ENCODE measurements at places on chromosomes 16 and 17.
A peak's percentile ranks its signal among the peaks of the same experiment; 100 is the strongest.

GRCh38 chr17:78341559-78342448 is 18.1 kb downstream of the SOCS3 start:
- peak; percentile 21 for DNase-seq

- no peak for DNase-seq
Observed at GRCh38 chr16:12268606-12269005, 292.1 kb downstream of the SNX29 start.

DNA sequence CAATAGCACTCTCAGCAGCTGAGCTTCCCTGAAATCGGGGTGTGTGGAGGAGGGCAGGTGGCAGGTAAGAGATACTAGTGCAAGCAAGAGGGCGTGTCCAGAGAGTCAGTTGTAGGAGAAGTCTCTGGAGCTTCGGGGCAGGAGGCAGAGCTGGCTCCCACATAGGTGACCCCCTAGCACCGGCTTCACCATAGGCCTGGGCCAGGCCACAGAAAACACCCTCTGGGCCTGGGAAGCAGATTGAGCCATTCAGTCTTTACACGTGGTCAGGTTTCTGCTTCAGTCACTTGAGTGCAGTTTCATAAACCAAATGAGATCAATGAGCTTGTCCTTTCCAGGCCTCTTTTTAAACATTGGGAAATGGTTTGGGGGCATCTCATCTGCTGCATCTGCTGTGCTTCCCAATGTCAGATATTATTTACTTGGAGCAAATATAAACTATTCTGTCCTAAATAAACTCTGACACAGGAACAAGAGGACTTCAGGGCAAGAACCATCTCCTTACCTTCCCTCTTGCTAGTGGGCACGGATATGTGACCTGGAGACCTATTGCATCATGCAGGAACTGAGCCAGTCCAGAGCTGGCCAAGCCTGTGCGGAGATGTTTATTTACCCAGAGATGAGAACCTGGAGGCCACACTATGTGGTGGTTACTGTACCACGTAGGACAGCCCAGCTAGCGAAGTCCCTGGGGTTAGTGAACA is 16.1 kb downstream of the CCR7 start:
- no peak for DNase-seq

- DNase-seq = no peak
Observed at GRCh38 chr17:76880971-76881370, 12.8 kb downstream of the MGAT5B start.

GRCh38 chr17:42120161-42120769 is 902 bp downstream of the KAT2A start:
- no peak for DNase-seq

GRCh38 chr17:75159196-75160031 is 5.1 kb upstream of the JPT1 start:
- no peak for DNase-seq

DNA sequence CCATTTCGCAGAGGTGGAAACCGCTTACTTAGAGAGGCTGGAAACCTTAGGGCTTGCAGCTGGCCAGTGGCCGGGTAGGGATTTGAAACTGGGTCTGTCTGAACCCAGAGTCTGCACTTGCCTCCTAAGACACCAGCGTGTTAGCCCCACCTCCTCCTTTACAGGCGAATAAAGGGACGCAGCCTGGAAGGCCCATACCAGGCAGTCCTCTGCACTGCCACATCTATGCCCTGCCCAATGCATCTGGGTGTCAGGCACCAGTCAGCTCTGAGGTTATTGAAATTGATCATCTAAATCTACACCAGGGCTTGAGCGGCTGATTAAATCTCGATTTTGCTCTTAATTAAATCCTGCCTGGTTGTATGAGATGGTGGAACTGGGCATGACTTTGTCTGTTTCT is 19.9 kb upstream of the NAGS start:
- DNase-seq = no peak

- DNase-seq = peak; percentile 68
Observed at GRCh38 chr16:4624827-4625559, 367 bp downstream of the MGRN1 start.

- no peak for DNase-seq
Observed at GRCh38 chr17:39364236-39365025, 37.0 kb downstream of the FBXL20 start.

DNA sequence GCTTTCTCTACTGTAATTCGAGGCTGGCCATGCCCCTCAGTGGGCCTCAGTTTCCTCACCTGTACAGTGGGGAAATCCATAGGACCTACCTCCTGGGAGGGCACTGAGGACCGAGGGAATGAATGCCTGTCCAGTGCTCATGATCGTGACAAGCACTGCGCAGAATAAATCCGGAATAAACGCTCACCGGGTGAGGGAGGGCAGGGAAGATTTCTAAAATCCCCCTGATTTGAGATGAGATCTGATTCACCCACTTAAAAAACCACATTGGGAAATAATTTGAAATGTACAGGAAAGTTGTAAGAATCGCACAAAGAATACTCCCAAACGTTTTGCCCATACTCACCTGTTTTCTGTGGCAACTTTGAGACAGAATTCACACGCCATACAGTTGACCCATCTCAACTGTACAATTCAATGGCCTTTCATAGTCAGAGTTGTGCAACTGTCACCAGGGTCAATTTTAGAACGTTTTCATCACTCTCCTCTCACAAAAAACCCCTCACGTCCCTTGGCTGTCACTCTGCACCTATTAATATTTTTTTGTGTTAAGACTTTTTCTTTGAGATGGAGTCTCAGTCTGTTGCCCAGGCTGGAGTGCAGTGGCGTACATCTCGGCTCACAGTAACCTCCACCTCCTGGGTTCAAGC is 49.8 kb downstream of the IRF8 start:
- no peak for DNase-seq

DNA sequence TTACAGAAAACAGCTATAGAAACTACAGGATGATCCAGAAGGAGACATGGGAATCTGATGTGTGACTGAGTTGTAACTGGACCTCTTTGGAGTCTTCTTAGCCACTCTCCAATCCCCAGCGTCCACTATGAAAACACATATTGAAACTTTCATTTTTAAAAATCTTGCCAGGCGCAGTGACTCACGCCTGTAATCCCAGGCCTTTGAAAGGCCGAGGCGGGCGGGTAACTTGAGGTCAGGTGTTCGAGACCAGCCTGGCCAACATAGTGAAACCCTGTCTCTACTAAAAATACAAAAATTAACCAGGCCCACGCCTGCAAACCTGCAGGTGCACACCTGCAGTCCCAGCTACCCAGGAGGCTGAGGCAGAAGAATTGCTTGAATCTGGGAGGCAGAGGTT is 53.3 kb downstream of the HIC1 start:
- DNase-seq = no peak

DNA sequence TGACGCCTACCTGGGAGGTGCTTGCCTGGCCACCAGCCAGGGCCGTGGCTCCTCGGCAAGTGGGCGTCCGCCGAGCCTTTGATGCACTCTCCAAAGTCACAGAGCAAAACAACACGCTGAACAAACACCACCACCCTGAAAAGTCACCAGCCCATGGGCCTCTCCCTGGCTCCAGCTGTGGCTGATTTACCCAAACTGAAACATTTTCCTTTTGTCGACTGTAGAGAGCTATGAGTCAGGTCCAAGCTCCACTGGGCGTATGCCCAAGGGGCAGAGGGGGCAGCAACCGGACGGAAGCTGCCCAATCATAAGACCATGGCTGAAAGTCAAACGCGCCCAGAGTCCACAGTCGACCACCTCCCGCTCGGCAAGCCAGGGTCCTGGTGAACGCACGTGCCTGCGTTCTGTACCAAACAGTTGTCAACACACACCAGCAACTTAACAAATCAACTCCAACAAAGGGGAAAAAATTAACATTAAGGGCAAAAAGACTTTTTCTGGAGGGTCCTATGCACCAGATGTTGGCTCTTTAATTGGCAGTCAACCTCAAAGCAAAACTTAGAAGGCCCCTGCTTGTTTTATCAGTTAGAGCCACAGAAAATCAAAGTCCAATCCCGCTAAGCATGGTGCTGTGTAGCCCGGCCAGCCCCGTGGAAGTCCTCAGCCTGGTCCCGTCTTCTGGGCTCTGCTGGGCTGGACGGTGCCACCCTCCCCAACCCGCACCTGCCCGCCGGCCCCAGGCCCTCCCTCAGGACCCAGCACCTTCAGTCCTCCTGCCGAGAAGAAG is 47.3 kb downstream of the TBC1D16 start:
- no peak for DNase-seq
